ENCODE measurements at places on chromosomes 5 and 9. TPM values are rescaled to one million over a fixed set of nuclear protein-coding genes. Genes with fewer than 3 reads are reported as not detected.

BNC2 gene
- 8.6 TPM for total RNA-seq

F2RL1 gene
- 30.0 TPM for total RNA-seq

LIFR gene
- 119 TPM for total RNA-seq

DDX4 gene
- not detected for total RNA-seq

GTF3C5 gene
- 59.2 TPM for total RNA-seq

ACOT12 gene
- not detected for total RNA-seq

SLC34A1 gene
- total RNA-seq = not detected

ORM2 gene
- total RNA-seq = not detected

FAM163B gene
- not detected for total RNA-seq

GOLGA2 gene
- total RNA-seq = 68.6 TPM

SIT1 gene
- total RNA-seq = not detected

NIPAL4 gene
- total RNA-seq = not detected

URM1 gene
- total RNA-seq = 97.7 TPM

PRRX2 gene
- 1.2 TPM for total RNA-seq

SLC6A19 gene
- not detected for total RNA-seq

FBN2 gene
- total RNA-seq = 0.79 TPM

TAS2R1 gene
- total RNA-seq = not detected

PCDHGB3 gene
- 3.6 TPM for total RNA-seq

PITX1 gene
- not detected for total RNA-seq

ERCC8 gene
- total RNA-seq = 23.3 TPM

PRDM9 gene
- not detected for total RNA-seq

TRPM6 gene
- 1.2 TPM for total RNA-seq

GFI1B gene
- not detected for total RNA-seq

TLX3 gene
- not detected for total RNA-seq

PFN3 gene
- not detected for total RNA-seq

LCN9 gene
- not detected for total RNA-seq

FIBCD1 gene
- total RNA-seq = 0.05 TPM

PCDHGA5 gene
- 0.74 TPM for total RNA-seq

ITGA2 gene
- 90.6 TPM for total RNA-seq

FEM1C gene
- total RNA-seq = 19.3 TPM

CATSPER3 gene
- not detected for total RNA-seq

EPB41L4A gene
- 33.5 TPM for total RNA-seq

NR5A1 gene
- total RNA-seq = not detected

C5orf52 gene
- total RNA-seq = not detected

GLRA1 gene
- total RNA-seq = not detected

WNT8A gene
- total RNA-seq = not detected

SLC44A1 gene
- total RNA-seq = 42.7 TPM
